ENCODE measurements at places on chromosomes 16 and 17. TPM values are rescaled to one million over a fixed set of nuclear protein-coding genes. Genes with fewer than 3 reads are reported as not detected.

DNA sequence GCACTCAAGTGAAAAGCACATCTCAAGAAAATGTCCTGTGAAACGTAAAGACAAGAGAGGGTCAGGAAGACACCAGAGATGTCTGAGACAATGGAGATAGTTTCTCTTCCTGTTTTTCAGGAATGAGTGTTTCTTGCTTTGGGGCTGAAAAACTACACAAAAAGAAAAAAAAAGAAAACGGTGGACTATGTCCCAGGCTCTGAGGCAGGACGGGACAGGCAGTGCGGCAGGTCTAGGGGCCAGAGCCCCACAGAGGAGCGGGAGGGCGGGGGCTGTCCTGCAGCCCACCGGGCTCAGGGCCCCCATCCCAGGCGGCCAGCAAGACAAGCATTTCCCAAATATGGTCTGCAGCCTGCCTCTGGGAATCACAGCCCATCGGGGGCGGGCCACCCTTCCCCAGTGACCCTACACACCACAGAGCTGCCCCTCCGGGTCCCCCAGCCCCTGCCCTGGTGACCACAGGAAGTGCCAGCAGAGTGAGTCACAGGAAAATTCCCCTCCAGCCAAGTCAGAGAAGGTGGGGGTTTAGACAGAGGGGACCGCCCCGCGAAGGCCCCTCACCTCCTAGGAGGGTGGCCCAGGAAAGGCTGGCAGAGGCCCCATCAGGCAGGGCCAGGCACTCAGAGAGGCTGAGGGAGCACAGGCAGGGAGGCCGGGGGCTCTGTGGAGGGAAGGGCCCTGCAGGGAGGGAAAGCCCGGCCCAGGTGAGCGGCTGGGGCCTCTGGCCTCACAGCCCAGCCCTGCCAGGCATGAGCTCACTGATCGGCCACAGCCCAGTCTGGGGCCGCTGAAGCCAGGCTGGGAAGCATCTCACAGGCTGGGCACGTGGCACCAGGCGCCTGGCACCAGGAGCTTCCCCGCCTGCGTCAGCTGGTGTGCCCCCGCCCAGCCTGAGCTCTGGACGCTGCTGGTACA, 6.3 kb downstream of the BCAR1 start:
- DNase-seq = no peak

GRCh38 chr17:78351449-78352006, 8.3 kb downstream of the SOCS3 start:
- no peak for DNase-seq

GRCh38 chr16:20925751-20926150, 25.2 kb downstream of the LYRM1 start:
- no peak for DNase-seq

DNA sequence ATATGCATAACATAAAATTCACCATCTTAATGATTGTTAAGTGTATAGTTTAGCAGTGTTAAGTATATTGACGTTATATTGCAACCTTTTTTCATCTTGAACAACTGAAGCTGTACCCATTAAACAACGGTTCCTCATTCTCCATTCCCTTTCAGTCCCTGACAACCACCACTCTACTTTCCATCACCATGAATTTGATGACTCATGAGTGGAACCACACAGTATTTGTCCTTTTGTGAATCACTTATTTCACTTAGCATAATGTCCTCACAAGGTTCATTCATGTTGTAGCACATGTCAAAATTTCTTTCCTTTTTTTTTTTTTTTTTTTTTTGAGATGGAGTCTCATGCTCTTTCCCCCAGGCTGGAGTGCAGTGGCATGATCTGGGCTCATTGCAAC, 46.0 kb downstream of the HOXB1 start:
- no peak for DNase-seq

- DNase-seq = no peak
Measured at GRCh38 chr16:47627085-47627639, 166.0 kb downstream of the PHKB start.

- DNase-seq = no peak
Measured at GRCh38 chr17:77609553-77610517, 348.7 kb upstream of the TNRC6C start.

- DNase-seq = no peak
Measured at GRCh38 chr17:56978441-56979090, 635 bp downstream of the SCPEP1 start.

GRCh38 chr17:80119271-80119791, 17.9 kb downstream of the GAA start:
- no peak for DNase-seq

GRCh38 chr17:78532311-78532710, 44.9 kb downstream of the DNAH17 start:
- DNase-seq = no peak

GRCh38 chr17:78502611-78503148, 74.5 kb downstream of the DNAH17 start:
- no peak for DNase-seq

DNA sequence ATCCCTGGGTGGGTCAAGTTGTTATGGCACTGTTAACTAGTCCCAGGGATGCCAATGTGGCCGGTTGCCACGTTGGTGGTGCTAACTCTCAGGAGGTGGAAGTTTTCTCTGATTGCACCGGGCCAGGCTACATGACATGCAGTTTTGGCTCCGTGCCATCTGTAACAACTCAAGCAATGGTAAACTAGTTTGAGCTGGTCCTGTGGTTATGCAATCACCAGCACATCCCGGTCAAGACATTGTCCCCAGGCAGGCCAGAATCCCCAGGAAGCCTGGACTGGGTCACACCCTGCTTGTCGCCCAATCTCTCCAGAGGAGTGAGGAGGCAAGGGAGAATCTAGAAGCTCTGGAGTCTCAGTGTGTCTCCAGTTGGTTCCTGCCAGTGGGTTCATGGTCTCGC, 10.1 kb upstream of the CCL17 start:
- DNase-seq = no peak

- no peak for DNase-seq
Measured at GRCh38 chr17:7589891-7590691, at the start of gene SOX15. Gene SOX15, minus strand, starts transcription at chr17:7590094. Its CDS starts 418 bp downstream, at chr17:7589676.

GRCh38 chr17:47855737-47856136, 4.8 kb upstream of the SP6 start:
- no peak for DNase-seq

DNA sequence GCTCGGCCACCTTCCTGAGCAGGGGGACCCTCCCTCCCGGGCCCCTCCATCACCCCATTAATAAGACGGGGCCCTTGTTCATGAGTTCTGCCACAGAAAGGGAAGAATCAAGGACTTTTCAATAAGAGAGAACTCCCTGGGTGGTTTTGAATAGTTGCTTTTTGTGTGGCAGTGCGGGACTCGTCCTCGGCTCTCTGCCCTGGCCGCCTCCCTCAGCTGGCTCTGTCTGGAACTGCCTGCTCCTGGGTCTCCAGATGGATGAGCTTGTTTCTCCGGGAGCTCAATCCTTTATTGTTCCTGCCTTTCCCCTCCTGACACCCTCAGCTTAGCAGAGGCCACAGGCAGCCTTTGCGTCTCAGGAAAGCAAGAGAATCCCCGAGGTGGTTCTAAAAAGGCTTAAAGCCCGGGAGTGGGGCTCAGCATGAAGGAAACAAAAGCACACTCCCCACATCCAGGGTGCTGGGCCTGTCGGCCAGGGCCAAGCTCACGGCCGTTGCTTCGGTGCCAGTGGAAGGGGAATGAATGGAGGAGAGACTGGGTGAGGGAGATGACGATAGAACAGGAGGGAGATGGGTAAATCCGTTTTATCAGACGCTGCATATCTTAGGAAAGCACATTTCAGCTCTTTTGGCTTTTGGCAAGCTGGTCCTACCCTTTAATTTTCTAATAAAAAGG, 60.2 kb downstream of the RAI1 start:
- no peak for DNase-seq

GRCh38 chr17:30495586-30495985, 18.4 kb downstream of the GOSR1 start:
- no peak for DNase-seq

DNA sequence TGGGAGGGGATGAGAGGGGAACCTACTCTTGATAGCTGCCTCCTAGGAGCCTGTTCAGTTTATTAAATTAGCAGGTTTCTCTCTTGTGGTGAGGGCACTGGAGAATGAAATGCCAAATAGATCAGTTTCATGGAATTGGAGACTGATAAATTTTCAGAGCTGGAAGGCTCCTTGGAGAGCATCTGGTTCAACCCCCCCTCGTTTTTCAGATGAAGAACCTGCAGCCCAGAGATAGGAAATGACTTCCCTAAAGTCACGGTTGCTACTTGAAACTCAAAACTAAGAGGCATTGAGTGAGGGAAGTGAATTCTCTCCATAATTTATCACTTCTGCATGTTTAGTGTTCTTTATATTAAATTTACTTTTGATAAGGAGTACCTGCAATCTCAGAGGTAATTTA, 366.0 kb upstream of the CCL2 start:
- DNase-seq = no peak

DNA sequence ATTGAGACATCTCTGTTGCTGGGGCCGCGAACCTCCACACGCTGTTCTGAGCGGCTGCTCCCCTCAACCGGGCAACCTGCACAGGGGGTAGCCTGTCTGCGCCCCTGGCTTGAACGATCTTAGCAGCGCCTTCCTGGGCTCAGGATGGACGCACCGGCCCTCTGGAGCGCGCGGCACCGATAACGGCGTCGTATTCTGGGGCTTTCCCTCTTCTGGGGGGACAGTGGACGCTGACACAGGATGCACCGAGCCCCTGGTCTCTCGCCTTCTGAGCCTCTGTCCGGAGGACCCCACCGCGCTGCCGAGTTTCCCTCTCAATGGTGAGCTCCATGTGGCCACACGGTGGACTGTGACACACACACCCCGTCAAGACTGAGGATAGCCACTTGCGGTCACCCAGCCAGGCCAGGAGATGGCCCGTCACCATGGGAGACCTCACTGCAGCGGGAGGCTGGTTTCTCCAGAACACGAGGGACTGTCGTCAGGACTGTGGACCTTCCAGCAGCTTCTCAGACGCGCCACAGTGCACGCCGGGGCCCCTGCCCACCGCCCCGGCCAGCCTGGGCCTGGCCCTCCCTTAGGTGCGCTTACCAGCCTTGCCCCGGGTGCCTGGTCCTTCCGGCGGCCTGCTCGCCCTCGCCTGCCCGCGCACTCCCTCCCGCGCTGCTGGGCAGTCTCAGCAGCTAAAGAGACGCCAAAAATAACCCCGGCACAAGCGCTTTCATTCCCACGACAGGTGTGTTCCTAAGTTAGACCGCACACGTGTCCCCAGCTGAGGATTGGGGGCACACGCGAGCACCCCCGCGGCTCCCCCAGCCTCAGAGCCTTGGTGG, 30.0 kb upstream of the PABPN1L start:
- DNase-seq = no peak

DNA sequence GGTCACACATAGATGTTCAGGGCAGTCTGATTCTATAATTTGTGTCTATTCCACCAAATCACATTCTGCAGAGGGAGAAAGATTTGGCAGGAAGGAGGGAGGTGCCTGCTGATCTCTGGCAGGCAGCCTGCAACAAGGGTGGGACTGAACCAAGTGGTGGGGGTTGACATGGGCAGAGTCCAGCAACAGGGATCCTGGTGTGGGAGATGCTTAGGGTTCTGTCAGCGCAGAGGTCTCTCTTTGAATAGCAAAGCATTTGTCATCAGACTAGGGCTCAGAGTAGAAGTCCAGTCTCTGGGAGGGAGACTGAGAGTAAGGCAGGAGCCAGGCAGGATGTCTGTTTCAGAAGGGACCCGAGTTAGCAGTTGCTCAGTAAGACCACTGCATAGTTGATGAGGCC, 94.6 kb downstream of the UTP18 start:
- no peak for DNase-seq

DNA sequence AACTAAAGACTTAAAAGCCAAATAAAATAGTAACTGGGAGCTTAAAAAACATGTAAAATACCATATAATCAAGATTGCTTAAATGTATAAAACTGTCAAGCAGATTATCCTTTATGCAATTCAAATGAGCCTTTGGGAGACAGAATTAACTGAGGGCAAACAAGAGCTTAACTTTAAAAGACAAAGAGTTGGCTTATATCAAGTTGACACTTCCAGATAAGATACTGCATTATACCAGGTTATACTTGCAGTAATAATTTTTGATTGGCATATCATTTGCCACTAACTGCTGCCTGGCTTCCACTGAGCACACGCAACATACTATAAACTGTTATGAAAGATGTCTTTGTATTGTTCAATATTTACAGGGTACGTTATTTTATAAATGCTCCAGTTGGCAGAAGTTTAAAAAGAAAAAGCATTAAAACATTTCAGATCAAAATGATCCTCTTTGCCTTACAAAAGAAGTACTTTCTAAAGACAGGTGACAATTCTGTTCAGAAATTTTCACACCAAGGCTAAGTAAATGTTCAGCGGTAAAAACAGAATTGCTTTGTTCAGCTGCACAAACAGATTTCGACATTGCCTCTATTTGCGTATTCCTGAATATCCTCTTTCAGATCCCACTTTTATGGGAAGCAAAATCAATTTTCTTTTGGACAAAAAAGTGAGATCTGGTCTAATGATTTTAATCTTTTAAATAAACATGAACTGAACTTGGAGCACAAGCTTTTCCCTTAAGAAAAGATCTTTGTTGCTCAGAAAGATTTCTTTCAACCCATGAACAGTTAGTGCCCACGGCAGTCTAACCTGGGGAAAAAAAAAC, 50.7 kb downstream of the TOX3 start:
- DNase-seq = no peak

DNA sequence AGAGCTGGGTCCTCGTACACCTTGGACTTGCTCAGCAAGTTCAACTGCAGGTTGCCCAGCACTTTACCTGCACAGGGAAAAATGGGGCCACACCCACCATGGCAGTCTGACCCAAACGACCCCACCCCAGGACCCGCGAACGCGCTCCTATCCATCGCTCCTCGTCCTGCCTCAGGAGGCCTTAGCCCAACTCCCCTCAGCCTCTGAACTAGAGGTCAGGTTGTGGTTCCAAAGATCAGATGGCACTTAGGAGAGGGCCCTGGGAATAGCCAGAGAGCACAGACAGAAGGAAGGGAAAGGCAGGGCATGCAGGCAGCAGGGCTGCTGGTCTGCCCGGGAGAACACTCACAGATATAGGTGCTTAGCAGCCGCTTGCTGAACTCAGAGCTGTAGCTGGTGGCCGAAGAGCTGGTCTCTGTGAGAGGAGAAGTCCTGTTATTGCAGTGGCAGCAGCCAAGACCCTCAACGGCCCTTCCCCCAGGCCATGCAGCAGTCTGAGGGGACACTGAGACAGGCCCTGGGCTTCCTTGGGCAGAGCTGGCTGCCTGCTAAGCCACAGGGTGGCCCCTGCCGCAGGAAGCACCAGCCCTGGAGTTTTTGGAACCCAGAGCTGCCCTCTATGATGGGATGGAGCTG, 6.9 kb downstream of the ZACN start:
- no peak for DNase-seq

The RPRML gene
- not detected for polyA plus RNA-seq

The TSPOAP1 gene
- polyA plus RNA-seq = 34.2 TPM

The UNC45B gene
- 0.27 TPM for polyA plus RNA-seq

The GPRC5C gene
- polyA plus RNA-seq = 121 TPM

The CCL14 gene
- 25.3 TPM for polyA plus RNA-seq

The TP53TG3E gene
- polyA plus RNA-seq = 0.18 TPM

The TEPSIN gene
- polyA plus RNA-seq = 11.8 TPM
